ENCODE measurements at places on chromosomes 7 and 10.

- no peak for DNase-seq
Measured at GRCh38 chr7:34332006-34332405, 326.0 kb upstream of the NPSR1 start.

DNA sequence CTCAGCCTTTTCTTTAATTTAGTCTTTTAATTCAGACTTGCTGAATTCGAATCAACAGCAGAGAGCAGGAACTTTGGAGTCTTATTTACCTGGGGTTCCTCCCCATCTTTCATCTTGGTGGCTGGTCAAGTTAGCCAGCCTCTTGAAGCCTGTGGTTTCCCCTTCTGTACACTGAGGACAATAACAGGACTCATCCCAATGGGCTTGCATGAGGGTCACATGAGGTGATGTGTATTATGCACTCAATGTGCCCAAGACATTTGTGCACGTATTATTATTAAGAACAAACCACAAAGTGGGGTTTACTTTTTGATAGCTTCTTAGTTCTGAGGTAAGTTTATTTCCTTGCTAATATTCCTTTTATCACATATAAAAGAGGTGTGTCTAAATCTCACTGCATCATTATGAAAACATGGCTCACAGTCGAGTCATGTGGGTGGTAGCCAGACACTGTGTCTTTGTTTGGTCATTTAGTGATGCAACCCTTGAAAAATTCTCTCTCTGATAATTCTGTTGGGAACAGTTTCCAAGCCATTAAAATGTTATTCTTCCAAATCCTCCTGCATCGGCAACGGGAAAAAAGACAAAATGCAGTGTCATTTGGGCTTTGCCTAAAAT lies 86.5 kb upstream of the GRB10 start:
- no peak for DNase-seq

- DNase-seq: no peak
Measured at GRCh38 chr7:94421681-94422080, 27.0 kb downstream of the COL1A2 start.

- peak; percentile 59 for DNase-seq
Measured at GRCh38 chr10:124705817-124706461, 38.2 kb downstream of the FAM53B start.

- no peak for DNase-seq
Measured at GRCh38 chr10:8060010-8060703, 5.7 kb downstream of the GATA3 start.

DNA sequence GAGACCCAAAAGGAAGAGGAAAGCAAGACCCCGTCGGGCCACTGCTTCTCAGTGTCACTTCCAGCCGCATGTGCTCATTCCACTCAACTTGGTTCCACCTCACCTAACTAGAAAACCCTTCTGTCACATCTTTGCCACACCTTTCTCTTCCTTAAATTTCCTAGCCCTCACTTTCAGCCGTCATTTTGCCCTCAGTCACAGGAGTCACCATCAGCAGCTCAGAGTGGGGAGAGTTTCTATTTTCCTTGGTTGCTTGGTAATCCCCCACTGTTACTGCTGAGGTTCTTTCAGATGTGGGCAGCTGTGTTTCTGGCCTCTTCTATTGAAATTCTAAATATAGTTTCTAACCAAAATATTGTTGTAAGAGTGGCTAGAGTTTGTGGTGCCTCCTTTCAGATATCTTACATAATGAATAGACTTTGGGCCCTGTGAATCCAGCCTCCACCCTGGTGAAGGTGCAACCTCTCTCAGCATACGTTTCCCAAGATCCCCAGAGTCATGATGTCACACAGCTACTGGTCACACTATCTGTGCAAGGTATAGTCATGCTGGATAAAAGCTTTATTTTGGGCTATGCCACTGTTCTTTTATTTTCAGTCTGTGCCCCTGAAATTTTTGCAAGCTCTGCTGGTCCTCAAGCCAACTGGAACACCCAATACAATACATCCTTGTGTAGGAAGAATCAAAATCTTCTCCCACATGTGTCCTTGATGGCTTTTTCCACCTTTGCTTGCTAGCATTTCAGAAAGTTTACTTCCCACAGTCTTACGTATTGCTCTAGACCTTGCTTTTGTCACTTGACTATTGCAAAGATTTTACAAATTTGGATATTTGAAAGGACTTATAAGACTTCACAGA lies 9.2 kb downstream of the AGBL3 start:
- no peak for DNase-seq

DNA sequence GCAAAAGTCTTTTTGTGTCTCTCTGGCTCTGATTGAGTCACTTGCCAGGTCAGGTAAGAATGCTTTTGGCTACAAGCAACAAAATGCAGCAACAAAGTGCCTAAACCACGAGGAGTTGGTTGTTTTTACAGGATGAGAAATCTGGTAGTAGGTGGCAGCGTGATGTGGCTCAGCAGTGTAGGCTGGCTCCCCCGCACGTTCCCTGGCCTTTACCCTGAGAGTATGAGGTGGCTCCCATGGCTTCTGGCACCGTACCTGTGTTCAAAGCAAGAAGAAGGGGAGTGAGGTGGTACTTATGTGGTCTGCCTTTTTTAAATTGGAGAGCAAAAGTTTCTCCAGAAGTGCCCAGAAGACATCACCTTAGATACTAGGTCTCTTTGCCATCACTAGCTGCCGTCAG lies 11.7 kb downstream of the PRKRIP1 start:
- DNase-seq: no peak

DNA sequence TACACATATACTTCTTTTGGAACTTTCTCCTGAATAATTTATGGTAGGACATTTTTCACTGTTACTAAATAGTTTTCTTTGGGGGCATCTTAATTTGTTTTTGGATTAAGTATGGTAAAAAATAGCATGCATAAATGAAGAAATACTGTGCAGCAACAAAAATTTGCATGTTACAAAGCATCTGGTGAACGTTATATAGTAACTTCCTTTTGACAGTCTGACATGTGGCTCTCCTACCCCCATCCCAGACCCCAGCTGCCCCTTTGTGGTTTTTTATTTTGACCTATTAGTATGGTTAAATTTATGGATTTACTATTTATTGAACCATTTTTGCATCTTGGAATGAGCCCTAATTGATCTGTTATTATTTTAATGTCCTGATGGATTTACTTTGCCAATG lies 9.9 kb downstream of the TASOR2 start:
- DNase-seq: no peak

GRCh38 chr7:29033584-29033983 lies 75.5 kb upstream of the TRIL start:
- DNase-seq: no peak

- DNase-seq: no peak
Measured at GRCh38 chr7:102208826-102209225, 77.8 kb upstream of the SH2B2 start.

DNA sequence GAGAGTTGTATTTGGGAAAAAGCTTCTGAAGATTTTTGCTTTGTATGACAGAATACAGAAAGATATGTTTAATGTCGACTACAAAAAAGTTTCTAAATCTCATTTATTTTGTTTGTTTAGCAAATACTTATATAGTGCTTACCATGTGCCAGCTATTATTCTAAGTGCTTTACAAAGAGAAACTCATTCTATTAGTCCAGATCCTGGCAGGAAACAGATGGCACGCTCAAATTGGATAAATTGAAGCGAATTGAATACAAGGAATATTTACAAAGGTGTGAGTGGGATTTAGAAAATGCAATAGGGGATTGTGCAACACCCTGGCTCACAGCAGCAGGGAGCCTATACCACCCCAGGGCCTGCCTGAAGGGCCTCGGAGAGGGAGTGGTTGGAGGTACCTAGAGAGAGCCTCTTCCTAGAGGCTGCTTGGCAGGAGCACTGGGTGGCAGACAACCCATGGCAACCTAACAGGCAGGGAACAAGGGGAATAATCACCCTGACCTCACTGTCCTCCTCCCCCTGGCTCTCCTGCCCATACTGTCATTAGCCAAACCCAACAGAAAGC lies 27.6 kb upstream of the FAM204A start:
- DNase-seq: no peak

DNA sequence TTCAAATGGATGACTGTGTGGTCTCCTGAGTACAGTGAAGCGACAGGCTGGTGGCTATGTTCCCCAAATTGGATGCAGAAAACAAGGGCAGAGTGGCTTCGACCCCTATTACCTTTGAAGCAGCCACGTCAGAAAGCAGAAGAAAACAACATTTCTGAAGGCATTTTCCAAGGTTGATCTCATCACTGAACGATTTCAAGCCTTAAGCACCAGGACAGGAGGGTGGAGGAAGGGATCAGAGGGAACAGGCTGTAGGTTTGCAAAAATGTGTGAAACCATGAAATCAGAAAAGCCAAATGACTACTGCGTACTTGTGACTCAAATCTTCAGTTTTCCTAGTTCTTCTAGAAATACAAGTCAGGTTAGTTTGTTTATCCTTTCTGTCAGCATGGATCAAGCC lies 181.0 kb upstream of the TMEM106B start:
- no peak for DNase-seq

DNA sequence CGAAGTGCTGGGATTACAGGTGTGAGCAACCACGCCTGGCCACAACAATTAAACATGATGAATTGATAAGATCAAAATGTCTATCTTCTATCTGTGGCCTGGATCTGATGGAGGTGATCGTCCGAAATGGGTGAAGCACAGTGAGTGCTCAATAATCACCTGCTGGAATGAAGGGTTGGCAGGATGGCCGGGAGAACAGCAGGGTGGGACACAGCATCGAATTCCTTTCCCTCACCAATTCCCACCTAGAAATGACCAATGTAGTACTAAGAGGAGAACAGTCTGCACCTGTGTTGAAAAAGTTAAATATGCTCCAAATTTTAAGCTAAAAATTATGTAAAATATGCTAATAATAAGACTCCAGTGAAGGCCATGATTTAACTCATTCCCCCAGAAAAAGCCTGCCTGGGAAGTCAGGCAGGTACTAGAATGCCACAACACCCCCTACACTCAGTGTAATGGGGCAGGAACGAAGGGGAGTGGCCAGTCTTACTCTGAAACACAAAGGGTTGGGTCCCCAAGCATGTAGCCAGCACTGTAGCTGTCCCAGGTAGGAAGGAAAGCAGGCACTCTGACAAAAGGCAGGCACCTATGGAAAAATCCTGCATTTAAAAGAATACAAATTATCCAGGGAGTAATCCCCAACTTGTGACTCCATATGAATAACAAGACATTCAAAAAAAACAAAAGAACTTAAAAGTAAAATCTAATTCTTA lies 110.3 kb downstream of the VPS41 start:
- DNase-seq: no peak

- DNase-seq: no peak
Measured at GRCh38 chr7:12554351-12554750, 16.2 kb upstream of the SCIN start.

DNA sequence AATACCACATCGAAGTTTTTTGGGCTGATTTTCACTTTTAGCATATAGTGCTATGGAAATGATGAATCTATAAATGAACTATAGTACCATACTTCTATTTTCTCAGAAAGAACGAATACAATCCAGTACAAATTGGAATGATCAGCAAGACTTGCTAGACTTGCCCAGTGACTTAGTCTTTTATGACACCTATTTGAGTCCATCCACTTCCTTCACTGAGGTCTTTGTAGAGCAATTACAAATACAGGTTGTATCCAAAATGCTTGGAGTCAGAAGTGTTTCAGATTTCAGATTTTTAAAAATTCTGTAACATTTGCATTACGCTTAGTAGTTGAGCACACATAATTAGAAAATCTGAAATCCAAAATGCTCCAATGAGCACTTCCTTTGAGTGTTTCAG lies 104.3 kb downstream of the NRBF2 start:
- DNase-seq: no peak

Data from psoas muscle (tissue), 8 donors.